ENCODE measurements at places on chromosomes 6 and 20.

DNA sequence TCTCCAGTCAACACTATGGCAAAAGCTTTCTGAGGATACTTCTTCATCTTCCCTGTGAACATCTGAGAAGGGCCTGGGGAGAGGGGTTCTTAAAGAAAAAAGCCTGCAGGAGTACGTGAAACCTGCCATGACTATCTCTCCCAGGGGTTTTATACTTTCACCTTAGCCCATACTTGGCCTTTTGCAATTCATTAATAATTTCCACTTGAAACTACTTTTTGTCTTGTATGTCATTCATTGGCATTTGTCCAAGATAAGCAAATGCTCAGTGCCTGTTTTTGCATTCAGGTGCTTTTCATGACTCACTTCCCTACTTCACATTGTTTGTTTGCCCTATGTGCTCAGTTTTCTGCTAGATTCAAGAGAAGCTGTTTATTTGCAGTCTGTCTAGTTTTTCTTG lies 580.3 kb upstream of the GJE1 start:
- DNase-seq = no peak

DNA sequence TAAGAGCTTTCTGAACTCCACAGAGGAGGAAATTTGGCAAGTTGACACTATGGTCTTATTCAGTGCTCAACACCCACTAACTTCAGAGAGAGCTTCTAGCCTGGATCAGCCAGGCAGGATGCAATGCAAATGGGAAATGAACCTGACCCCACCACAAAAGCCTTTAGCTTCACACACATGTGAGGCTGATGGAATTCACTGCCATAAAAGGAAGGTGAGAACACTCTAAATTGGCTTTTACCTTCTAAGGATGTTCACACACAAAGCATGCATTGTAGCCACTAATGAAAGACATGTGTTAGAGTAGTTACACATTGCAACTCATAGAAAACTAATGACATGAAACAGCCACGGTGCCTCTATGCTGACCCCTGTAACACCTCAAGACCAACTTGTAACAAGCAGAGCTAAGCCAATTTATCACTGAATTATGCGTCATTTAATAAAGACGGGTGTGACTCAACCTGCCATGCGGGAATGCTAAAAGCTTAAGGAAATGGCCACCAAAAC lies 262.1 kb downstream of the HACE1 start:
- no peak for DNase-seq

DNA sequence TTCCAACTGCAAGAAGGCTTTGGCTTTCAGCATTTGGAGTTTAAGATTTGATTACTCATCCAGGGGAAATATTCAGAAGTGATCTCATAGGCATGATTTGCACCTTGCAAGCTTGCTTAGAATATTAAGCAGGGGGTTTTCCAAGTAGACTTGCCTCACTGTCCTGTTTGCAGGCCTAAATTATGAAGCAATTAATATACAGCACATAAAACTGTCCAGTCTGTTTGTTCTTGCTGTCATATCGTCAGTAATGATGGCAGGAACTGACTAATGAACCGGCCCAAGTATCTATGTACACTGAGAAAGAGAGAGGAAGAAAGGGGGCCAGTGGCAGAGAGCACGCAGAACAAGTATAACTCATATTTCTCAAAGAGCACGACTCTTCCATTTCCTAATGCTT lies 212.5 kb upstream of the SUPT3H start:
- no peak for DNase-seq

- DNase-seq = no peak
Observed at GRCh38 chr6:41691426-41692079, 43.9 kb downstream of the TFEB start.

GRCh38 chr6:136967876-136968752 lies 46.0 kb downstream of the SLC35D3 start:
- DNase-seq = peak; percentile 46
